Left renal cortex interstitium (tissue), 4 donors: ENCODE measurements at places on chromosomes 12 and 14. TPM values are rescaled to one million over a fixed set of nuclear protein-coding genes. Genes with fewer than 3 reads are reported as not detected.

POTEG gene
- not detected for polyA plus RNA-seq

OLR1 gene
- 1.2 TPM for polyA plus RNA-seq

ARHGEF40 gene
- polyA plus RNA-seq: 78.8 TPM

KRT81 gene
- not detected for polyA plus RNA-seq

BCL11B gene
- 1.7 TPM for polyA plus RNA-seq

HCAR2 gene
- 0.57 TPM for polyA plus RNA-seq

DTD2 gene
- 18.9 TPM for polyA plus RNA-seq

BMP4 gene
- 35.3 TPM for polyA plus RNA-seq

TSPAN19 gene
- 0.58 TPM for polyA plus RNA-seq

ASCL1 gene
- polyA plus RNA-seq: 0.14 TPM

ASB2 gene
- 0.30 TPM for polyA plus RNA-seq

DDX11 gene
- polyA plus RNA-seq: 28.5 TPM

CCDC197 gene
- polyA plus RNA-seq: not detected

EFS gene
- polyA plus RNA-seq: 56.8 TPM

ATF7 gene
- polyA plus RNA-seq: 35.6 TPM

TCL1B gene
- polyA plus RNA-seq: 0.56 TPM

SLC38A1 gene
- polyA plus RNA-seq: 67.1 TPM

ATL1 gene
- polyA plus RNA-seq: 8.5 TPM

SMCO2 gene
- polyA plus RNA-seq: 0.76 TPM

GALNT8 gene
- 3.5 TPM for polyA plus RNA-seq

ZNF740 gene
- 64.1 TPM for polyA plus RNA-seq

FCF1 gene
- 51.2 TPM for polyA plus RNA-seq

TMEM116 gene
- 32.0 TPM for polyA plus RNA-seq
